Kasumi-1 (cell line): ENCODE measurements at places on chromosomes 2 and 18.

GRCh38 chr2:3487028-3487425 lies 32.3 kb downstream of the ADI1 start:
- no peak for DNase-seq

DNA sequence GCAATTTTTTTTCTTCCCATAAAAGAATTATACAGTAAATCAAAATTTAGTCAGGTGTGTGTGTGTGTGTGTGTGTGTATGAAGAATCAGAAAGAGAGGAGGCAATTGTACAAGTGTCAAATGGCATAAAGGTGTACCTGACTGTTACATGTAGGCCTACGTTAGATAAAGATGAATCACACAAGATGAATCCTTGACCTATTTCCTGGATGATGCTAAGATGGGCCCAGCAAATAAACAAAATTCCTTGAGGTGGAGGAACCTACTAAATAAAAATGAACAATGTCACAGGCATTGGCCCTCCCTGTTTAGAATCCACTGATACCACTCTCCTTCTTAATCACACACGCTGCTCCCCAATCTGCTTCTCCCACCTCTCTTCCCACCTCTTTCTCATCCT lies 79.7 kb upstream of the LRATD1 start:
- DNase-seq: no peak

DNA sequence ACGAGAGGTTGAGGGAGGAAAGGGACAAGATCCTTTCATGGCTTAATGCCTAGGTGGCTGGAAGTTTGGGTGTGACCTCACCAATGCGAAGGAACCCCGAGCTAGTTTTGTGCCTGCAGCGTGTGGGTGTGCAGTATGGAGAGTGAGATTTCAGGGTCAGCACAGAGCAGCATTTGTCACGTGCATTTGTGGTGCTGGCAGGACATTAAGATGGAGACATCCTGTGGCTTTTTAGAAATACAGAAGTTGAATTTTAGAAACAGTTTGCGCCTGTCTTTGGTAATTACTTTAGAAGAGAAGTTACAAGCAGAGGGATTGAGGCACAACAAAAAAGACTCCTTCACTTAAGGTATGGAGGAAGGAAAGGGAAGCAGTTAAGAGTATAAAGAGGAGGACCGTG lies 258.2 kb upstream of the THUMPD2 start:
- peak; percentile 74 for DNase-seq

DNA sequence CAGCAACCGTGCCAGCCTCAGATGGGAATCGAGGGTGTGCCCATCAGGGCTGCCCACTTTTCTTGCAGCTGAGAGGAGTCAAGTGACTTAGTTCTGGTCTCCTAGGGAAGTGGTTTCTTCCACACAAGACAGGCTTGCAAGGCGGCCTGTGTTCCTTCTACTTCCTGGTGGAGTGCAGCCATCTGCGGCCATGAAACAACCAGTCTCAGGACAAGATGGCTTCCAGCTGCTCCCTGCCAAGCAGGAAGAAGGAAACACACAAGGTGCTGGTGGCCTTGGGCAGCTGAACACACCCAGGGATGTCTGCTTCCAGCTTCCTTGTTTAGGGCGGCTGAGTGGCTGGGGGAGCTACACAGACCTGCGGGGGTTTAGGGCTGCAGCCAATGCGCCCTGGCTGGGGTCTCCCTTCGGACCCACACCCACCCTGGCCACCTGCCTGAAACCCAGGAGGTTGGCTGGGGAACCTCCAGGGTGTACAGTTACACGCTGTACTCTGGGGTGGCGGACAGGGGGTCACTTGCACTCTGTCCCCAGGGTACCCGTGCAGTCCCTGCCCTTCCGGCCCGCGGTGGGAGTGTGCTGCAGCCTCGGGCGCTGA lies 34.7 kb downstream of the PTPN18 start:
- DNase-seq: peak; percentile 46

DNA sequence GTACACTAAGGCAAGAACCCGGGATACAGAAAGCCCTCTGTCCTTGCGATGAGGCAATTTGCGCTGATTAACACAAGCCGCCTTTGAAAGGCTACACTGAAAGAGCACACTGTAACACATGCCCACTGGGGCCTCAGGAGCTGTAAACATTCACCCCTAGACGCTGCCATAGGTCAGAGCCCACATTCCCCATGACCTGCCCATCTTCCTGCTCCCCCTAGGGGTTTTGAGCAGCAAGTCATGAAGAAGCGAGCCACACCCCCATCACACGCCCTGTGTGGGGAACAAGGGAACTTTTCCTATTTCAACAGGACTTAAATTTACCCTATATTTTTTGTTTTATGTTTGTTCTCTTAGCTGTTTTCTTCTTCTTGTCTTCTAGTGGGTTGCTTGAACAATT lies 47.8 kb upstream of the SLC4A10 start:
- DNase-seq: peak; percentile 18

GRCh38 chr18:35933982-35934381 lies 38.5 kb upstream of the RMP24 start:
- DNase-seq: no peak
